ENCODE measurements at places on chromosomes 6 and 20.

DNA sequence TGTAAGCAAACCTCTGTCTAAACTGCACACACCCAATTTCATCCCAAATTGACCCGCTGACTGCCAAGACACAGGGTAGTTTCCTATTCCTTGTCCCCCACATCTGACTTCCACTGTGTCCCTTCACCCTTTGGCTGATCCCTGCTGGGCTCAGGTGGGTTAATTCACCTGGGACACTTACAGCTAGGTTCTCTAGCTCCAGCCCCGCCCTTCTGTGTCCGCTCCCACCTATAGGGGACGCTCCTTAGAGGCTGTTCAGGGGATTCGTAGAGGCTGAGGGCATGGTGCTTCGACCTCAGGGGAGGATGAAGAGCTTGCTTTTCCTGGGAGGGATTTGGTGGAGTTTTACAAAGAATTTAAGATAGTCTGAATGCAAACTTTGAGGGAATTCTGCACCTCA, 4.0 kb upstream of the CD93 start:
- no peak overlapping the region for H3K4me3 ChIP-seq
- H3K36me3 ChIP-seq, result no peaks in the 10 kb centered on the region
- H3K27me3 ChIP-seq, result no peaks in the 10 kb centered on the region
- no peaks in the 10 kb centered on the region for H3K4me1 ChIP-seq

- no peak for DNase-seq
- no peaks in the 10 kb centered on the region for H3K36me3 ChIP-seq
- no peak overlapping the region for H3K4me3 ChIP-seq
- no peaks in the 10 kb centered on the region for H3K27me3 ChIP-seq
These were observed 19.1 kb downstream of the XRN2 start for GRCh38 chr20:21322083-21322710.

- no peak for DNase-seq
- no peak overlapping the region for H3K27ac ChIP-seq
- no peaks in the 10 kb centered on the region for H3K36me3 ChIP-seq
- no peak overlapping the region for H3K4me3 ChIP-seq
- H3K27me3 ChIP-seq, result no peaks in the 10 kb centered on the region
These were observed 185.3 kb downstream of the OGFRL1 start for GRCh38 chr6:71473926-71474325.

DNA sequence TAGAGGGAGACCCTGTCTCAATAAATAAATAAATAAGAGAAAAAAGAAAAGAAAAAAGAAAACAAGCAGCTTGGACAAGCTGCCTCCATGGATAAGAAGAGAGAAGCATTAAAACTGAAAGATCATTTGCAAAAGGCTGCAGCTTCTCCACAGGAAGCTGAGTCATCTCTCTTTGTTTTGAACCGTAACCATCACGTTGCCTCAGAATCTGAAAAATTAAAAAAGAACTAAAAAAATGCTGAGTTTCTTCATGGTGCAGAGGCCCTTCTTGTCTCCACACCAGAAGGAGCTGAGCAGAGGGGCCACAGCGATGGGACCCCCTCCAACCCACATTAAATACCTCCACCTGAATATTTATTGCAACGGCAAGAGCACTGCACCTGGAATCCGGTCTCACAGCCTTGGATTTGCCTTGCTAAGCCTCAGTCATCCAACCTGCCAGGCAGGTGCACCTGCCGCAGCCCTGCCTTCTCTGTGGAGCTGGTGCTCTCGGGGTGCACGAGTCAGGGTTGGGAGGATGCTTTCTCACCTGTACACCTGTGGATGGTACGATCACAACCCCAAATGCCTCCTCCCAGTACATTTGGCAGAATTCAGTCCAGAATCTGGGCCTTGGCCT, 28.1 kb downstream of the TOX2 start:
- DNase-seq, result peak; percentile 53
- H3K36me3 ChIP-seq, result no peaks in the 10 kb centered on the region
- H3K27ac ChIP-seq, result peak overlapping the region; percentile 9
- no peaks in the 10 kb centered on the region for H3K27me3 ChIP-seq
- H3K4me3 ChIP-seq, result no peak overlapping the region

All from naive thymus-derived CD4-positive, alpha-beta T cell (primary cell).